Neuronal stem cell (in vitro differentiated cells): ENCODE measurements at places on chromosomes 5 and 9.

DNA sequence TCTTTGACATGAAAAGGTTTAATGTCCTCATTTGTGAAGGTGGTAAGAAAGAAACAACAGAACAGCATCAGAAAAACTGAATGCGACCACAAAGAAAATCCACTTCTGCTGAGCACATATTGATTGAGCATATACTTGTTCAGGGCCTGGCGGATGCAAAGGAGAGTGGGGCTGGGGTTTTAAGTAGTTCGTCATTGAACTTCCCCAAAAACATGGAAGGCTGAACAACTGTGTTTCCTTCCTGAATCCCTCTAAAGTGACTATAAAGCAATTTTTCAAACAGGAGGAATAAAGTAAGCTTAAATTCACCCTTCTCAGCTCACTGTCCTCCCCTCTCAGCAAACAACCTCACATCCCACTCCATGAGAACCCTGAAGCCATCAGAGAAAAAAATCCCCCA, 262.9 kb downstream of the AGTPBP1 start:
- no peaks in the 10 kb centered on the region for H3K36me3 ChIP-seq
- H3K4me3 ChIP-seq = no peak overlapping the region
- no peaks in the 10 kb centered on the region for H3K4me1 ChIP-seq

DNA sequence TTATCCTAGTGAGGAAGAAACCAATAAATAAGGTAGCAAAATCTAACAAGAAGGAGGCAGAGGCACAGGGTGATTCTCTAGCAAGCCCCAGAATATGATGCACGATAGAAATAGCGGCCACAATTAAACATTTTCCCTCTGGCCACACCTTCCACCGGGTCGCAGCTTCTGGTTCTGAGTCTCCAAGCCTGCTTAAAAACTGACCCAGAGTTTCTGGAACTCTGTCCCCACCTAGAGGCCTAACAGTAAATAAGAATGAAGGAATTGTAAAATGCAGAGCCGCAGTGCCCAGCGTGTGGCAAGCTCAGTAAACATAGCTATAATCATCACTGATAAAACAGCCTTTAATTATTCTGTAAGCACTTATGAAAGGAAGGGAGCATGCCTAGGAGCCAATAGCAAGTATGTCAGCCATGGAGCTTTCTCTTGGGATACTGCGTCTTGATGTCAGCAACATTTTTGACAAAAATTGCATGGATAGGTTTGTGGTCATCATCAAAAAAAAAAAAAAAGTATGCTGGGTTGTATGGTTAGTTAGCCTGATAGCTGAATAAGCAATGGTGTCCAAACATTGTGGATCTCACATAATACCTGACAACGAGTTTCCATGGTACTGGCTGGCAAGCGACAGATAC, 465.5 kb downstream of the DNAH5 start:
- H3K4me1 ChIP-seq = no peaks in the 10 kb centered on the region
- H3K27me3 ChIP-seq = no peaks in the 10 kb centered on the region
- DNase-seq = peak; percentile 57
- H3K36me3 ChIP-seq = no peaks in the 10 kb centered on the region
- H3K27ac ChIP-seq = no peak overlapping the region

DNA sequence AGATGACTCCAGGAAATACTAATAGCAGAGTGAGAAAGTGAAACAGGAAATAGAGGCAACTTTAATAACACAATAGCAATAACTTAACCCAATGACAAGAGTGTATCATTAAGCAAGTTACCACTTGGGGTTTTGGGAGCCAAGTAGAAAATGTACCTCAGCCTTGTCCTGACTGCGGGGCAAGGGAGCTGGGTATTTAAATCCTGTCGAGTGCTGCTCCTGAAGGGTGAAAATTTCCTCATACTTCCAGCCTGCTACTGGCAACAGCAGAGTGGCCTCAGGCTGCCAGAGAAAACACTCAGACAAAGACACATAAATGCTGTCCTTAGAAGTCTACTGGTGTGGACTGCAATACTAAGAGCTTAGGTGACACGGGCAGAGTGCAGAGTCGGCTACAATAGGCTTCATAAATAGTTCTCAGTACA, 112.5 kb upstream of the EMB start:
- H3K36me3 ChIP-seq = no peaks in the 10 kb centered on the region
- H3K4me3 ChIP-seq = no peak overlapping the region
- no peaks in the 10 kb centered on the region for H3K4me1 ChIP-seq
- H3K27me3 ChIP-seq = no peaks in the 10 kb centered on the region

DNA sequence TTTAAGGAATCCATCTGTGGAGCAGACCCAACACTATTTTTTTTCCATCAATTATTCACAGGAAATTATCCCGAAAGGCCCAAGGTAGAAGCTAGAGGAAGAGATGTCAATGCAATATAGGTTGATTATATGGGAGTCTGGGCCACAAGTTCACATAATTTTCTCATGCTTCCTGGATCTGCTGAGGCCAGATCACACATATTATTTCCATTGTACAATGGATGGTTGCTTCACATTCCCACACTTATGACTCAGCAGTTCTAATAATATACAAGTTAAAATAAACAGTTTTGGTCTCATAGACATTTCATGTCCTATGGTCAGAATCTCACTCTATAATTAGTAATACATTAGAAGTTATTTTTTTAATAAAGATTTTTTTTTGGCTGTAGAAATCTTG, 66.0 kb upstream of the PTPRD start:
- no peak overlapping the region for H3K27ac ChIP-seq
- H3K4me1 ChIP-seq = no peaks in the 10 kb centered on the region
- H3K27me3 ChIP-seq = no peaks in the 10 kb centered on the region

- no peaks in the 10 kb centered on the region for H3K36me3 ChIP-seq
- H3K27me3 ChIP-seq = no peaks in the 10 kb centered on the region
- H3K4me1 ChIP-seq = peaks cover 1% of the 10 kb centered on the region
- no peak overlapping the region for H3K4me3 ChIP-seq
- H3K27ac ChIP-seq = no peak overlapping the region
Observed at GRCh38 chr5:110401881-110402280, 324.6 kb downstream of the TMEM232 start.

DNA sequence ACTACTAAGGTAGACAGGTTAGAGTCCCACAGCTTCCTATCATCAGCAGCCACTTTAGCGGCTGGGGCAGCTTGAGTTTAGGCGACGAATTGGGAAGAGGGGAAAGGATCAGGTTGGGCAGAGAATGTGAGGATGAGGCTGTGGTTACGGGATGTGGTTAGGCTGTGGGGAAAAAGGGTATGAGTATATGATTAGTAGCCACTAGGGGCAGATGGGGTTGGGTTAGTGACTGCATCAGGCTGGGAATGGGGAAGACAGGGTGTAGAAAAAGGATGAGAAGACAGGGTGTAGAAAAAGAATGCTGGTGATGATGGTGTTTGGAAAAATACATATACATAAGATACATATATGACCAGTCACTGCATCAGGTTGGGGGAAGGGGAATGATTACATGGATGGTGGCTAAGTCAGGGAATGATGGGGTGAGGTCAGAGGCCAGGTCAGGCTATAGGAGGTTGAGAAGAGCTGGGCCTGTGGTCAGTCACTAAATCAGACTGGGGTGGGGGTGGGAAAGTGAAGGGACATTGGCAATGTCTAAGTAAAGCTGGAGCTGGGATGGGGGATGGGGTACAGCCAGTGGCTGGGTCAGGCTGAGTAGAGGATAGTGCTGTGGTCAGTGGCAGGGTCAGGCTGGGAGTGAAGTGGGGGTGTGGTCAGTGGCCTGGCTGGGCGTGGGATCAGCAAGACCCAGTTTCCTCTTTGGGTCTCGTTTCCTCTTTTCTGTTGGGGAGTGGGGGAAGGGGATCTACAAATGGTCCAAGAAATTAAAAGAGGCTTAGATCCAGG, 2.1 kb downstream of the TLN1 start:
- H3K27ac ChIP-seq = peak overlapping the region; percentile 30
- peak; percentile 31 for DNase-seq
- peak overlapping the region; percentile 74 for H3K4me3 ChIP-seq
- H3K4me1 ChIP-seq = peaks cover 46% of the 10 kb centered on the region
- no peaks in the 10 kb centered on the region for H3K27me3 ChIP-seq

GRCh38 chr9:133144904-133145851, 18.5 kb downstream of the GBGT1 start:
- H3K4me1 ChIP-seq = peaks cover 32% of the 10 kb centered on the region
- no peak overlapping the region for H3K27ac ChIP-seq
- H3K4me3 ChIP-seq = no peak overlapping the region
- H3K36me3 ChIP-seq = peaks cover 5% of the 10 kb centered on the region
- no peaks in the 10 kb centered on the region for H3K27me3 ChIP-seq

GRCh38 chr5:171706736-171707441, 78.7 kb upstream of the SMIM23 start:
- H3K27me3 ChIP-seq = no peaks in the 10 kb centered on the region
- H3K4me1 ChIP-seq = no peaks in the 10 kb centered on the region
- no peak for DNase-seq
- no peak overlapping the region for H3K4me3 ChIP-seq

DNA sequence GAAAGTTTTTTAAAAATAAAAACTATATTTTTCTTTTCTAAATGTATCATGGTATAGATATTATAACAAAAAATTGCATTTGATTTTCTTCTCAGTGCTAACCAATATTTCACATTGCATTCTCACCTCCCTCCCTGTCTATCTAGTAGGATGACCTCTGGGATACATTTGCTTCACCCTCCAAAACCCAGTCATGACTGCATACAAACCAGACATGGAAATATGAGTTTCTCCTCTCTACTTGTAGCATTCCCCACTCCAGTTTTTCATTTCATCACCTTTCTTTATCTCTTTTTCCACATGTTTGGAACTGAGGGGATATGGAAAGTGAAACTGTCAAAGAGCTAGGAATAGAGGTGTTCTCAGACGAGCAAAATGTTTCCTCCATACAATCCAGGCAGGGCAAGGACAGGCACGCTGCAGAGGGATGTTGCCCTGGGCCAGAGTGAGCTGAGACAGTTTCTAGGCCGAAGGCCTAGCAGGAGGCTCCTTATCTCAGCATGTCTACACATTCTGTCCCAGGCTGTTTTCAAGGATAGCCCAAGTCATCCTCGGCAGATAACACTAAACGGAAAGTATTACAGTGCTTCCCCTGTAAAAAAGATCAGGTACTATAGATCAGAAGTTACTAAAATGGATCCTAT, 46.7 kb downstream of the MEF2C start:
- no peaks in the 10 kb centered on the region for H3K27me3 ChIP-seq
- no peak overlapping the region for H3K27ac ChIP-seq
- H3K36me3 ChIP-seq = no peaks in the 10 kb centered on the region
- H3K4me1 ChIP-seq = no peaks in the 10 kb centered on the region
- DNase-seq = no peak

DNA sequence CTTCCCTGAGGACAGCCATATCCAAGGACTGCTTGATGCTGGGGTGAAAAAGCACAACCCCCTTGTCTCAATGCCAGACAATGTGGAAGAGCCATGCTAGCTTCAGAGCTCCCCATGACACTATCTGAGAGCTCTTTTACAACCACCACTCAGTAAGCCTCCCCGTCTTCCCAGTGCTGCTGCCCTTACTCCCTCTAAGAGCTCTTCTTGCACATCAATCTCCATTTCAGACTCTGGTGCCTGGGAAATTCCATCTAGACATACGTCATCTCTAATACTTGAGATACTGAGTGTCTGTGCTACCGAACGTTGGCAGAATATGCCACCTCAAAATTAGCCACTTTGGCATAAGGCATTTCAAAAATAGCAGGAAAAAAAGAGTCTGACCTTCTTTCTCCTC, 94.5 kb downstream of the EDIL3 start:
- no peak for DNase-seq
- H3K36me3 ChIP-seq = no peaks in the 10 kb centered on the region
- no peak overlapping the region for H3K4me3 ChIP-seq

GRCh38 chr5:116650544-116650943, 75.9 kb upstream of the SEMA6A start:
- H3K4me1 ChIP-seq = peaks cover 8% of the 10 kb centered on the region
- no peak for DNase-seq
- H3K4me3 ChIP-seq = no peak overlapping the region
- no peaks in the 10 kb centered on the region for H3K36me3 ChIP-seq
- no peak overlapping the region for H3K27ac ChIP-seq

DNA sequence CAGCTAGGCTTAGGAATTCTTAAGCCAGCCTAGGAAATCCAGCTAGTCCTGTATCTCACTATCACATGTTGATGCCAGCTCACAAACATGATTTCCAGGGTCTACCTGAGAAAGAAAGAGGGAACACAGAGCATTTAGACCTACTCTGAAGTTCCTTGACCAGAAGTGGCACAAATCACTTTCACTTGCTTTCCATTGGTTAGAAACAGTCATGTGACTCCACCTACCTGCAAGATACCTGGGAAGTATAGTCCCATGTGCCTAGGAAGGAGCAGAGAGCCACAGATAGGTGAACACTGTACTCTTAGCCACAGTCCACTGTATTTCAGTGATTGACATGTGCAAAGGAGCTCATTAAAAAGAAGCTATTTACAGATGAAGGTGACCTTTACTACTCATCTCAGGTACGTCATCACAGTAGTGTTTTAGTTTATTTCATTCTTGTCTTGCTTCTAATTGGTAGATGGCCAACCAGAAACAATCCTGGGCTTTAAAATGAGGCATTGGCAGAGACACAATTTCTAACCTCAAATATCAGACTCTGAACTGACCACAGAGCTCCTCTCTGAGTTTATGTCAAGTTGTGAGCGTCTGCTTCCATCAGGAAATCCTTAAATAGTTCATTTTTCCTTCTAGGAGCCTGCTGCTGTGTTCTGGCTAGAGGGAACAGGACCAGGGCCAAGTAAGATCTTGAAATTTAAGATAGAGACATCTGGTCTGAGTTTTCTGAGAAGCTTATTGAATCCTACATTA, 340.7 kb downstream of the TLE4 start:
- H3K27me3 ChIP-seq = no peaks in the 10 kb centered on the region
- H3K4me1 ChIP-seq = no peaks in the 10 kb centered on the region
- H3K4me3 ChIP-seq = no peak overlapping the region

GRCh38 chr5:114822436-114822835, 347.3 kb downstream of the TRIM36 start:
- no peak overlapping the region for H3K27ac ChIP-seq
- no peaks in the 10 kb centered on the region for H3K4me1 ChIP-seq
- no peak overlapping the region for H3K4me3 ChIP-seq

DNA sequence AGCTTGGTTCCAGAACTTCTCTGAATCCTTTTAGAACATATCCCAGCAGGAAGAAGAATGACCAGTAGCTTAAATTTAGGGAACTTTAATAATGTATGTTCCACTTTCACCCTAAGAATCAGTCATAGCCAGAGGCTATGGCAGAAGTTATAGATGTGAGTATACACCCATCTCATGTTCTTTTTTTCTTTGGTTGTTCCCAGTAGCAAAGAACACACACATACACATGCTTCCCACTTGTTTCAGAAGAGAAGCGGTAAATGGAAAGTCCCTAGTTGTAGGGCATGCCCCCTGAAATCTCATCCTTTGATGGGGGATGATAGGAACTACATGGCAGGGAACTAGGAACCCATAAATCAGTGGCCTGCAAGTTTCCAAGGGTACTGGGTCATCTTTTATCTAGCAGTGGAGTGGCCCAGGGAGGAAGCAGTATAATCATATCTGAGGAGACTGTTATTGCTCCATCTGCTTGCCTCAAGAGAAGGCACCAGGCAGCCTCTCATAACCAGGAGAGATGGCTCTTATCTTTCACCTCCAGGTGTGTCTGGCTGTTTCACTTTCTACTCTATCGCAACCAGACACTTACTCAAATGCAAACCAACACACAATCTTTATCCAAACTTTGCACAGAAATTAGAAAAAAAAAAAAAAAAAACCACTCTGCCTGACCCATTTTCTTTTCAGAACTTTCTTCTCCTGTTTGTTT, 109.5 kb downstream of the SNCAIP start:
- no peak for DNase-seq
- H3K36me3 ChIP-seq = no peaks in the 10 kb centered on the region
- peaks cover 1% of the 10 kb centered on the region for H3K4me1 ChIP-seq
- H3K27ac ChIP-seq = no peak overlapping the region

- no peaks in the 10 kb centered on the region for H3K4me1 ChIP-seq
- DNase-seq = no peak
- peaks cover 11% of the 10 kb centered on the region for H3K36me3 ChIP-seq
Observed at GRCh38 chr5:112270299-112271293, 148.5 kb downstream of the EPB41L4A start.
